ENCODE measurements at places on chromosomes 1 and 21.

DNA sequence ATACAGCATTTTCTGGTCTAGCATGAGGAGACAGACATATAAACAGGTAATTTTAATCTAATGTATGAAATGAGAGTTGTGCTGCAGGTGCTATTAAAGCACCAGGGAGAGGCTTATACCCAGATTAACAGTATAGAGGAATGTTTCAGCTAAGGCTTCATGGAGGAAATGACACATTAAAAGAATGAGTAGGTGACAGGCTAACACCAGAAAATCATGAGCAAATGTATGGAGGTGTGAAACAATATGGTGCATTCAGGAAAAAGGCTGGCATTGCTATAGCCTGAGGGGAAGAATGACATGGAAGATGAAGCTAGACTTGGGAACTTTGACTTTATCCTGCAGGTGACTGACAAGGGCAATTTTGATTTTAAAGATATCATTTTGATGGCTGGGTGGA, 7.0 kb downstream of the ARPC5 start:
- no peak for DNase-seq

DNA sequence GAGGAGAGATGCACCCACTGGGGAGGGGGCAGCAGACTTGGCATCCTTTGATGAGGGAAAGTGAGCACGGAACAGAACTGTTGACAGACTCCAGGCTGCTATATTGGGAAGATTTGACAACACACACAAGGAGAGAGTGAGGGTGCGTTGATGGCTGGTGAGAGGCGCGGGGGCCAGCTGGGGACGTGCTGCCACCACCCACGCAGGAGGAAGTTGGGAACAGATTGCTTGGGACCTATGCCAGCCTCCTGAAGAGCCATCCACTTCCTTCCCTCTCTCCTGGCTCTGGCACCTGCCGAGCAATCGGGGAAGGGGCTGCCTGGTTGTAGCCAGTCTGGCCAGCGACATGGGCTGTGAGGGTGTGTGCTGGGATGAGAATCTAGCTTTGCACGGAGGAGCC, 223.7 kb upstream of the CSF3R start:
- no peak for DNase-seq

GRCh38 chr1:119209596-119210295, 69.3 kb upstream of the WARS2 start:
- DNase-seq: no peak

DNA sequence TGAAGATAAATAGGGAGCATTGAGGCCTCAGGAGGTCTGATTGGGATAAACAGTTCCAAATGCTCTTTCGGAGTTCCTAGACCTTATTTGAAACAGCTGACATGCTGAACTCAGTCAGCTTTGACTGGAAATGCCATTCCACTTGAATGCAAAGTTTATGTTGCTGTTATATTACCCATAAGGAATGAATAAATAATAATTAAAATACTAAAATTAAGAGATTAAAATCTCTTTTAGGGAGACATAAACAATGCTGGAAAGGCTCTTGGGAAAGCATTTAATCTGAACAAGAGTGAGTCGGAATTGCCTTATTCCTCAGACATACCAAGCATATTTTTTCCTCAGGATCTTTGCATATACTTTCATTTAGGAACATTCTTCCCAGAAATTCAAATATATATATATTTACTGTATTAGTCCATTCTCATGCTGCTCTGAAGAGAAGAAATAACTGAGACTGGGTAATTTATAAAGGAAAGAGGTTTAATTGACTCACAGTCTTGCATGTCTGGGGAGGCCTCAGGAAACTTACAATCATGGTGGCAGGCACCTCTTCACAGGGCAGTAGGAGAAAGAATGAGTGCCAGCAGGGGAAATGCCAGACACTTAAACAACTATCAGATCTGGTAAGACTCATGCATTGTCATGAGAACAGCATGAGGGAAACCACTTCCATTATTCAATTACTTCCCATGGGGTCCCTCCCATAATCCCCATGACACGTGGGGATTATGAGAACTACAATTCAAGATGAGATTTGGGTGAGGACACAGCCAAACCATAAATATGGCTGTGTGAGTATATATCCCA, 318.2 kb upstream of the PLXNA2 start:
- DNase-seq: no peak

GRCh38 chr21:44914176-44914874, 6.4 kb downstream of the ITGB2 start:
- no peak for DNase-seq

All from IMR-90 (cell line).